Effector CD8-positive, alpha-beta T cell (primary cell): ENCODE measurements at places on chromosomes 11 and 22.

DNA sequence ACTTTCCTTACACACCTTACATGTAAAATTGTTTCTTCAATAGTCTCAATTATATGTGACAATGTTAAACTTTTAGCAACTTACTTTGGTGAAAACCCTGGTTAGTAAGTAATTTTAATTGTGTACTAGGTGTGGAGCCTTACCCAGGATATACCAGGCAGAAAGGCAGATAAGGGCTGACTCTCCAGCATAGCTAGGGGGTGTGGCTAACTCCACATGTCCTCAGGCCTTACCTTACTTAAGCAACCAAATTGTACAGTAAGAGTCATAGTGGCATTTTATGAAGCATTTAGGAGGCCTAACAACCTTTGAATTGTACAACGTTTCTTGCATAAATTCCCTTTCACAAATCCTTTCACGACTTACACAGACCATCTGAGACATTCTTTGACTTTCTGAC lies 118.2 kb upstream of the OR9Q1 start:
- DNase-seq, result no peak

- DNase-seq, result no peak
These were observed 1.0 kb downstream of the RASSF10 start for GRCh38 chr11:13009921-13010748.

DNA sequence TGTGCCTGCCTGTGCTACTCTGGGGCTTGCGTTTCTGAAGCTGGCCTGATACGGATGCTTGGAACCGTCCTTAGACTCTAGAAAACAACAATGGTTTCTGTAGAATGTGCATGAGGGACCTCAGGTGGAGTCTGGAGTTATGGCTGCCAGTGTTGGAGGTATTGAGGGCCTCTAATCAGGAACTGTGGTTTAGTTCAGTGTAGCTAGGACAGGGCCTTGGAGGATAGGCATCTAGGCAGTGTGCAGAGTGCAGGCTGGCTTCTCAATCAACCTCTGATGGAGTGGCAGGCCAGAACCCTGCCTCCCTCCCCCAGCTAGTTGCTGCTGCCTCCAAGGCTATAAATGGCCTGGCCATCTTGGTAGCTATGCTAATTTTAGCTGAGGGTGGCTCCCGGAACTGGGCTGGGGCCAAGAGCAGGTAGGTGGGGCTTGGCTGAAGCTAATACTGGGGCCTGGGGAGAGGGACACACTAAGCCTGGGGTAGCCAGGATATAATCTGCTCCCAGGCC lies 4.0 kb downstream of the STIM1 start:
- DNase-seq, result no peak

DNA sequence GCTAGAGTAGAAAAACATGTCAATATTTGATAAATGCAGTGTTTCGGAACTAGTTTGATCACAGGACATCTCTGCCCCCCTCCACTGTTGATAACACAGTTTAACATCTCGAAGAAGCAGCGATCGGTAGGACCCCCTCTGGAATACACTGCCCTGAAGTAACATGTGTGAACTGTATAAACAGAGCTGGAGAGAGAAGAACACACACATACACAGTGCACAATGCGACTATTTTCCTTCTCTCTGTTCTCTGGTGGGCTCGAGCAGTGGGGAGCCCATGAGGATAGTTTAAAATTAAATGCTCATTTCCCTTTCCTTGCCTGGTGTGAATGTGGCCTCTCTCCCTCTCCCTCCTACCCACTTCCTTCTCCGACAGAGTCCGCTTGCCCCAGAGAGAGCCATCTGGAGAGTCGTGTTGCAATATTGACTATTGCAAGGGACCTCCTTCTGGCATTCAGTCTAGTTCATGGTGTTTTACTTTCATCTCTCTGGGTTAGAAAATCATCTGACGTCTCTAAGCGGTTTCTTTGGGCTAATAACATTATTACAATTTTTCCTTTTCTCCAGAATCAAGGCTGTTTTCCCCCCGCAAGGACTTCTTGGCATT lies 51.6 kb upstream of the BARX2 start:
- DNase-seq, result no peak

DNA sequence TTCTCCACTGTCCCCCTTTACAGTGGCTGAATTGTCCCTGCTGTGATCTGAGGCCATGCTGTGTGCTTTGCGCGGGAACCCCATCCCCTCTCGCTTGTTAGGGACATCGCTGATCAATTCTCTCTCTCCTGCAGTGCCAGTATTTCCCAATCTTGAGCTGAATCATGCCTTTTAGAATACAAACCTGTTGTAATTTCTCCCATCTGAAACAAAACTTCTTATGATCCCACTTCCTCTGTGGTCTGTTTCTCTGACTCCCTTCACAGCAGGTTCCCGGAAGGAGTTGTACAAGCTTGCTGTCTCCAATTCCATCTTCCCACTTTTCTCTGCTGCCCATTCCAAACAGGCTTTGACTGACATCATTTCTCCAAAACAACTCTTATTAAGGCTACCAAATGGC lies 16.8 kb downstream of the ADAMTS15 start:
- no peak for DNase-seq

DNA sequence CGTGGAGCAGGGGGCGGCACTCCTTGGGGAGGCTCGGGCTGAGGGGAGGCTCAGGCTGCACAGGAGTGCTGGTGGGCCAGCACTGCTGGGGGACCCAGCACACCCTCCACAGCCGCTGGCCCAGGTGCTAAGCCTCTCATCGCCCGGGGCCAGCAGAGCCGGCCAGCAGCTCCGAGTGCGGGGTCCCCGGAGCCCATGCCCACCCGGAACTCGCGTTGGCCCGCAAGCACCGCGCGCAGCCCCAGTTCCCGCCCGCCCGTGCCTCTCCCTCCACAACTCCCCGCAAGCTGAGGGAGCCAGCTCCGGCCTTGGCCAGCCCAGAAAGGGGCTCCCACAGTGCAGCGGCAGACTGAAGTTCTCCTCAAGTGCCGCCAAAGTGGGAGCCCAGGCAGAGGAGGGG lies 2266.8 kb downstream of the LRRC4C start:
- DNase-seq, result no peak

DNA sequence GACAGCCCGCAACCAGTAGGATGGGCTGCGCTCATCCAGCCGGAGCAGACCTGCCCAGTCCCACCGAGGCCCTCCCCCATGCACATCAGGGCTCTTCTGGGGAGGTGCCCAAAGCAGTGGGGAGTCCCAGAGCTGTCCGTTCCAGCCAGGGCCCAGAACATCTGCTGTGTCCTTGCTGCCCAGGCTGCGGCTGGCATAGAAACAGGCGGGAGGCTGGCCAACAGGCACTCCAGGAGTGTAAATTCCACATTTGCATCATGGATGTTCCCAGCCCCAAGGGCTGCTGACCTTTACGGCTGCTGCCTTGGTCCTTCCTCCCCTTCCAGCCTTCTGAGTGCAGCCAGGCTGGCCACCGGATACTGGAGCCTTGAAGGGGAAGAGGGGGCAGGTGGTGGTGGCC lies 30.0 kb upstream of the SYT7 start:
- no peak for DNase-seq

GRCh38 chr11:91997226-91997625 lies 227.4 kb upstream of the FAT3 start:
- no peak for DNase-seq

DNA sequence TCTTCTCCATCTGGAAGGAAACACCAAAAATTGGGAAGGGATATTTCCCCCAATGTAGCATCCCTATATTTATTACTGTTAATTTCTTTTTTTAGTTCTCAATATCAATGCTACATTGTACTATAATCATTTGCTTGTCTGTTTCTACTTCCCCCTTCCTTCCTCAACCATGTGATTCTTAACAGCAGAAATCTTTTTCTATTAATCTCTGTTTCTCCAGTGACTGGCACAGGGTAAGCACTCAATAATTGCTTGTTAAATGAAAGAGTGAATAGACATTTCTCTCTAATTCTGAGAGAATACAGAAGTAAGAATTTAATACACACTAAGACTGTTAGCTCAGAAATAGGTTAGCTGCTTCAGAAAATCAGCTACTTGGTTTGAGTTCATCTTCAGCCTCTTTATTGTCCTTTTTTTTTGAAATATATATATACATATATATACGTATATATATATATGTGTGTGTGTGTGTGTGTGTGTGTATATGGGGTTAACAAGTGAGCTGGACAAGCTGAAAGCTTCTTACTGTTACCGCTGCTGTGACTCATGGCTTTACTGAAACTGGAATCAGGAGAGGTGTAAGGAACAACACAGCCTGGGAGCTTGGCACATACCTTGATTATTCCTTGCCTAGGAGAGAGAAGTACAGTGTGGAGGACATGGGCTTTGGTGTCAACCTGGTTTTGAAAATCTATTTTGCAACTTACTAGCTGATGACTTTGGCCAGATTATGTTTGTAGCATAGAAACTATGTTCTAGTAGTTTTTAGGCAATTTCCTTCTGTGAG lies 26.2 kb upstream of the PDE3B start:
- DNase-seq, result no peak

GRCh38 chr11:66299186-66299585 lies 7.5 kb downstream of the TMEM151A start:
- no peak for DNase-seq

DNA sequence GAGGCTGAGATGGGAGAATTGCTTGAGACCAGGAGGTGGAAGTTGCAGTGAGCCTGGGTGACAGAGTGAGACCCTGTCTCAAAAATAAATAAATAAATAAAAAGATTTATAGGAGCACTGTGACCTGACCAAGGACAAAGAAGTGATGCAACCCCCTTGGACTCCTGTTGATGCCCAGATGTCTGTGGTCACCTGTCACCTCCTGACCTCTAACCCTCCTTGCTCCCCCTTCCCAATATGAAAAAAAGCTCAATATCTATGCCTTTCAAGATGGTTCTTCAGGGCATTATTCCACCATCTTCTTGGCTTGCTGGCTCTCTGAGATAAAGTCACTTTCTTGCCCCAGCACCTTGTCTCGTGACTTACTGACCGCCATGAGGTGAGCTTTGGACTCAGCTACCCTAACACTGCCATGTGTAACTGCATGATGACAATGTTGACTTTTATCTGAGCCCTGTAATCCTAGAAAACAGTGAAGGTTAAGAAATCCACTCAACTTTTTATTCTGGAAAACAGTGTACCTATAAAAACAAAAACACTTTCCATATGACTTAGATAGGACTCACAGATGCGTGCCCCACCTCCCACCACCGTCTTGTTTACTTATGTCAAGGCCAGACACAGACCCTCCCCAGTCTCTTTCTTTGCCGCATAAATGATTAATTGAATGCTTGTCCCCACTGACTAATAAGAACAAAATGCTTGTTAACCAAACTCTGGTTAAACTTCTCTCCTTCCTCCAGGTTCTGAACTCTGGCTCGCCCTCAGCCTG lies 360.5 kb downstream of the BUD13 start:
- DNase-seq, result no peak

GRCh38 chr11:108204376-108204775 lies 18.1 kb downstream of the NPAT start:
- DNase-seq, result no peak

- DNase-seq, result peak; percentile 76
These were observed 3.1 kb downstream of the CBX6 start for GRCh38 chr22:38868886-38869381.

- no peak for DNase-seq
These were observed 9.1 kb downstream of the WT1 start for GRCh38 chr11:32426192-32426591.

GRCh38 chr11:121450401-121450800 lies 1.7 kb upstream of the SORL1 start:
- DNase-seq, result no peak

DNA sequence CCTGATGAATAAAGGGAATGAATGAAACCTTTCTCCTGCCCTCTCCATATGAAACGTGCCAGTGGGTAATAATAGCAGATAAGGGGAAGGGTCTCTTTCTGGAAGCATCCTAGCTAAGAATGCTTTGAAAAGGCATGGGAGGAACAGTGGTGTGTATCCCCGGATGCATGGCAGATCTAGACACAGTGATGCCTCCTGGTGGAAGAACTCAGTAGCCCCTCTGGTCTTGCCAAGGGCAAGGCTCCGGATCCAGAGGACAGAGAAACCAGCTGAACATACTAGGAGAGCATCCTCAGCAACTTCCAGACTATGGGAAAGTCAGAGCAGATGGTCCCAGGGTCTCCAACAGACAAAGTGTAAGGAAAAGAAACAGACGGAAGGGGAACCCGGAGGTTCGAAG lies 6.4 kb downstream of the BAIAP2L2 start:
- no peak for DNase-seq

GRCh38 chr11:103845331-103845730 lies 191.1 kb upstream of the DDI1 start:
- DNase-seq, result no peak

GRCh38 chr11:83612891-83613766 lies 327.0 kb upstream of the CCDC90B start:
- DNase-seq, result no peak

GRCh38 chr11:78212586-78213371 lies 24.1 kb downstream of the USP35 start:
- no peak for DNase-seq

DNA sequence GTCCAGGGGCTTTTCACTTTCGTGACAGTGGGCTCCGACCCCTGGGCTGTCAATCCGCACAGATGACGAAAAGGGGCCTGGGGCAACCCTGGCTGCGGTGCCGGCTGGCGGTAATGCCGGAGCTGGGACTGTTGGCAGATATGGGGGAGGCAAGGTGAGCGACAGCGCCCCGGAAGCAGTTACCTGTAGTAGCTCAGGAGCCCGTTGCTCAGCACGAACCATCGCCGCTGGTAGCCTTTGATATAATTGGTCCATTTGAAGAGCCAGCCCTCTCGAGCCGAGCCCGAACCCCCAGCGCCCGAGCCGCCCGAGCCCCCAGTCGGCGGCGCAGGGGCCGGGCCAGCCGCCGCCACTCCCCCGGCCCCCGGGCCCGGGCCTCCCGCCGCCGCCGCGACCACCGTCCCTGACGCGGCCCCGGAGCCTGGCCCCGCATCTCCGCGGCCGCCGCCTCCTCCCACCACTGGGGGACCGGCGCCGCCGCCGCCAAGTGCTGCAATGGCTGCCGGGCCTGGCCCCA lies 396 bp downstream of the OSBP start:
- DNase-seq, result peak; percentile 50

- no peak for DNase-seq
These were observed 1.1 kb downstream of the LRP4 start for GRCh38 chr11:46917109-46917761.

GRCh38 chr11:90916706-90917105 lies 693.9 kb upstream of the CHORDC1 start:
- no peak for DNase-seq

GRCh38 chr22:25672289-25673084 lies 69.5 kb upstream of the MYO18B start:
- DNase-seq, result no peak

DNA sequence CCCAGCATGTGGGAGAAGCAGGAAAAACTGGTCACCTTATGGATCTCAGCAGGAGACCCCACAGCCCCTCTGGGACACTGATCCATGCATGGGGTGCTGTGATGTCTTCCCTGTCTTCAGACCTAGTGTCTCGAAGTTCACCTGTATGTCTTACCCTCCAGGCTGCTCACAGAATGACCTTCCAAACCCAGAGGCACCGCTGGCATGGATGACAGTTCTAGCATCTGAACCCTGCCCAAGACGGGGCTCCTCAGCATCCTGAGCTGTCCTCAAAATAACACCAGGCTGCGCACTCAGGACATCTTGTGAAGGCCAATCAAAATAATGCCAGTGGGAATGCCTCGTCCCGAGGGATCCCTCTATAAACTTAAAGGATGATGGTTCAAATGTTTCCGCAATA lies 824.9 kb downstream of the TBC1D22A start:
- no peak for DNase-seq

GRCh38 chr11:32090545-32091370 lies at the start of gene RCN1:
Gene RCN1, plus strand, starts transcription at chr11:32091074. Its CDS starts 123 bp downstream, at chr11:32091197.
- no peak for DNase-seq
